Large intestine (tissue), 12 donors: ENCODE measurements at places on chromosomes 2 and 18. TPM values are rescaled to one million over a fixed set of nuclear protein-coding genes. Genes with fewer than 3 reads are reported as not detected.
A peak's percentile ranks its signal among the peaks of the same experiment; 100 is the strongest.

MOGAT1 gene
- polyA plus RNA-seq = not detected

EGR4 gene
- 0.04 TPM for polyA plus RNA-seq

DNA sequence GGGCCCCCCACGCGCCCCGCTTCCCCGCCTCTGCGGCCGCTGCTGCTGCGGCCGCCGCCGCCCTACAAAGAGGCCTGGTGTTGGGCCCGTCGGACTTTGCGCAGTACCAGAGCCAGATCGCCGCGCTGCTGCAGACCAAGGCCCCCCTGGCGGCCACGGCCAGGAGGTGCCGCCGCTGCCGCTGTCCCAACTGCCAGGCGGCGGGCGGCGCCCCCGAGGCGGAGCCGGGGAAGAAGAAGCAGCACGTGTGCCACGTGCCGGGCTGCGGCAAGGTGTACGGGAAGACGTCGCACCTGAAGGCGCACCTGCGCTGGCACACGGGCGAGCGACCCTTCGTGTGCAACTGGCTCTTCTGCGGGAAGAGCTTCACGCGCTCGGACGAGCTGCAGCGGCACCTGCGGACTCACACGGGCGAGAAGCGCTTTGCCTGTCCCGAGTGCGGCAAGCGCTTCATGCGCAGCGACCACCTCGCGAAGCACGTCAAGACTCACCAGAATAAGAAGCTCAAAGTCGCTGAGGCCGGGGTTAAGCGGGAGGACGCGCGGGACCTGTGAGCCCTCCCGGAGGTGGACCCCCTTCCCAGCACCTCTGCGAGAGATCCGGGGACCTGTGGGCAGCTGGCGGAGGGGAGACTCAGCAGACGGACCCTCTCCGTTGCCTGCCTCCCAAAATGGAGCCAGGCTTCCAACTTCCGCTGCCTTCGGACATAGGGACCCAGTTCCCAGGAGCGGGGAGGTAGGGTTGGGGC lies 1.9 kb downstream of the SP5 start:
- no peaks in the 10 kb centered on the region for H3K36me3 ChIP-seq
- DNase-seq = peak; percentile 85
- no peak overlapping the region for H3K4me3 ChIP-seq
- H3K4me1 ChIP-seq = peaks cover 22% of the 10 kb centered on the region
- H3K27me3 ChIP-seq = peaks cover 57% of the 10 kb centered on the region
- no peak overlapping the region for H3K27ac ChIP-seq

GRCh38 chr2:19783935-19784334 lies 117.8 kb downstream of the TTC32 start:
- no peak overlapping the region for H3K27ac ChIP-seq
- no peak overlapping the region for H3K4me3 ChIP-seq
- no peaks in the 10 kb centered on the region for H3K27me3 ChIP-seq
- H3K36me3 ChIP-seq = no peaks in the 10 kb centered on the region

- H3K4me1 ChIP-seq = no peaks in the 10 kb centered on the region
- no peaks in the 10 kb centered on the region for H3K27me3 ChIP-seq
- H3K27ac ChIP-seq = no peak overlapping the region
- no peak for DNase-seq
Observed at GRCh38 chr2:28613186-28613585, 117.3 kb downstream of the PLB1 start.

GATA6 gene
- 85.1 TPM for polyA plus RNA-seq

GRCh38 chr2:86445436-86445835 lies 4.3 kb downstream of the KDM3A start:
- H3K4me3 ChIP-seq = no peak overlapping the region
- H3K27me3 ChIP-seq = no peaks in the 10 kb centered on the region
- H3K36me3 ChIP-seq = peaks cover 24% of the 10 kb centered on the region
- H3K4me1 ChIP-seq = peaks cover 7% of the 10 kb centered on the region

- no peak overlapping the region for H3K27ac ChIP-seq
- no peak overlapping the region for H3K4me3 ChIP-seq
- no peaks in the 10 kb centered on the region for H3K36me3 ChIP-seq
Observed at GRCh38 chr18:21439431-21439846, 161.1 kb downstream of the ESCO1 start.

DNA sequence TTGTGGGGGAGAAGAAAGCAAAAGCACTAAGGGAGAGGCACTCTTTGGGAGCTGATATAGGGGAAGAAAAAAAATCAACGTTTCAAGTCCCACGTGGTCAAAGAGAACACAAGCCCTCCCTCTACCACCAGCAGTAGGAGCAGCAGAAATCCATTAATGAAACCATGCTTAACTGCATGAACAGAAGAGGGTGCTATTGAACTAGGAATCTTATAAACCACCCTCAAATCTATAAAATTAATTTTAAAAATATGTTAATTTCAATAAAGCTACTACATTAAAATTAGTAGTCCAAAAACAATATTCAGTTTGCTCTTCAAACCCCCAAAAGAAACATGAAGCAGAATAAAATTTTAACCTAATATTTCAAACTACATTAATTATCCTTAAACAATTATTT lies 147.8 kb downstream of the TMEM18 start:
- H3K27ac ChIP-seq = no peak overlapping the region
- H3K4me1 ChIP-seq = no peaks in the 10 kb centered on the region
- no peak overlapping the region for H3K4me3 ChIP-seq
- no peak for DNase-seq
